ENCODE measurements at places on chromosomes 7 and 10.

DNA sequence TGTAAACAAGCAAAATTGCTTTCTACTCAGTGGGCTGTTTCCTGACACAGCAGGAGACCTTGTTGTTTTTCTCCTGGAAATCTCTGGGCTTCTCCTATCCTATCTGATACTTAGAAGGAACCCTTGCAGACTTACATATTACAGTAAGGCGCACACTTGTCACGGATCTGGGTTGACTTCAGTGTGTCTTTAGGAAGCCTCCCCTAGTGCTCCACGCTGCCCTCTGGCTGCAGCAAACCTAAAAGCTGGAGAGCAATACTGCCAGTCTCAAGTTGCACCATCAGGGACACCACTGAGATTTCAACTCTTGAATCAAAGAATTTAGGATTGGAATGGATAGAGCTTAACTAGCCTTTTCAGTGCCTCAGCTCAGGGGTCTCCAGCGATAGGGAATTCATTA is 495.3 kb downstream of the LRMDA start:
- DNase-seq = no peak

DNA sequence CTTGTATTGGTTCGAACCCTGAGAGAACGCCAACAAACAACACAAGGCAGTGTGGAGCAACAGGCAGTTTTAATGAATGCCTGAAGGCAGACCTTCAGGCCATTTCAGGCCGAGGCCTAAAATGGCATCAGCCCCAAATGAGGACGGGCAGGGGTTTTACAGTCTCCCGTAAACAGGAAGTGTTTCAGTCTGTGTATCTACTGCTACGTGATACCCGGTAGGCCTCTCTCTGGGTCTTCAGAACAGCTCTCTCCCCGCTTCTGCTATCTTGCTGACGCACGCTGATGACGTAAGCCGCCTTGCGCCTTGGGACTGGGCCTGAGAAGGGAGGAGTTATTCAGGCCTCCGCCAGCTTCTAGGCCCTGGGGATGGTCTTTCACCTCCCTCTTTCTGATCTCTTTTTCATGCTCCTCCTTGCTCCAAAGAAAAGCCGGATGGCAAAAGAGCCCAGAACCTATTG is 67.7 kb downstream of the ST8SIA6 start:
- DNase-seq = no peak

DNA sequence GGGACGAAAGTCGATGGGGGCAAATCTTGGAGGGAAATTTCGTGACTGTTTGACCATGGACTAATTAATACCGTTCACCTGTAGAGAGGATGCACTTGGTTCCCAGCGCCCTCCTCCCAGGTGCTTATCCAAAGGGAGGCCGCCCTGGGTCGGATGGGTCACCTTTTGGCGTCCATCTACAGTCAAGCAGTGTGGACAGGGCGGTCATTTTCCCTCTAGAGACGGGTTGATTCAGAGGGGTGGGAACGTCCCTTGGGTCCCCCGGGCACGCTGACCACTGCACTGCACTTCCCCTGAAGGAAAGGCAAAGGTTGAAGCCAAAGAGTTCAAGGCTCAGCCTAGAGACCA is 2.0 kb downstream of the PRR15 start:
- no peak for DNase-seq

DNA sequence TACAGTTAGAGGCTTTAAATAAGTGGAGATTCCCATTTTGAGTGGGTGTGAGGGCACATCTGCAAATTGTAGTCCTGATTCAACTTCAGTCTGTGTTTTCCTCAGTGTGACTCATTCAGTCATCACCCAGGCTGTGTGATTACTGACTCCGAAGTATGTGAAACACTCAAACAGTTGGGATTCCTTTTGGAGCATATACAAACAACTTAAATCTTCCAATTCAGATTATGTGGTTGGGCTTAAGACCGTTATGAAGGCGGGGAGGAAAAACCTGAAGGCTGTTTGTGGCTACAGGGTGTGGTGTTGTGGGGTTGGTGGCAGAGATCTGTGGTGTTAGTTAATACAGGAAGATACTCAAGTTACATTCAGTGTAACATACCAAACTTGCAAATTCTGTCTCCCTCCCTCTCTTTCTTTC is 259.7 kb upstream of the FERD3L start:
- DNase-seq = peak; percentile 98

DNA sequence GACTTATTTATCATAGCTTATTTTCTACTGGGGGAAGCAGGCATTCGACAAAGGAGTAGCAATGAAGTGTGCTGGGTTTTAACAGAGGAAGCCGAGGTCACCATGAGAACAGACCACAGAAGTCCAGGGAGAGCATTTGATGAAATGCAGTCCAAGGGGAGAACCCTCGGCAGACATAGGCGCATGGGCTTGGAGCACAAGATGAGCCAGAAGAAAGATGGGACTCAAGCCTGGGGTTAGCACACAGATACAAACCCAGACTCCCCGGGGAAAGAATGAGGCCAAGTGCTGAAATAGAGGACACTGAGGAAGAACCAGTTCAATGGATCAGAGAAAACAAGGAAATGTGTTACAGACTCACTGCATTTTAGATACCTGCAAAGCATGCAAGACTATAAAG is 209.5 kb downstream of the FAM107B start:
- DNase-seq = no peak

DNA sequence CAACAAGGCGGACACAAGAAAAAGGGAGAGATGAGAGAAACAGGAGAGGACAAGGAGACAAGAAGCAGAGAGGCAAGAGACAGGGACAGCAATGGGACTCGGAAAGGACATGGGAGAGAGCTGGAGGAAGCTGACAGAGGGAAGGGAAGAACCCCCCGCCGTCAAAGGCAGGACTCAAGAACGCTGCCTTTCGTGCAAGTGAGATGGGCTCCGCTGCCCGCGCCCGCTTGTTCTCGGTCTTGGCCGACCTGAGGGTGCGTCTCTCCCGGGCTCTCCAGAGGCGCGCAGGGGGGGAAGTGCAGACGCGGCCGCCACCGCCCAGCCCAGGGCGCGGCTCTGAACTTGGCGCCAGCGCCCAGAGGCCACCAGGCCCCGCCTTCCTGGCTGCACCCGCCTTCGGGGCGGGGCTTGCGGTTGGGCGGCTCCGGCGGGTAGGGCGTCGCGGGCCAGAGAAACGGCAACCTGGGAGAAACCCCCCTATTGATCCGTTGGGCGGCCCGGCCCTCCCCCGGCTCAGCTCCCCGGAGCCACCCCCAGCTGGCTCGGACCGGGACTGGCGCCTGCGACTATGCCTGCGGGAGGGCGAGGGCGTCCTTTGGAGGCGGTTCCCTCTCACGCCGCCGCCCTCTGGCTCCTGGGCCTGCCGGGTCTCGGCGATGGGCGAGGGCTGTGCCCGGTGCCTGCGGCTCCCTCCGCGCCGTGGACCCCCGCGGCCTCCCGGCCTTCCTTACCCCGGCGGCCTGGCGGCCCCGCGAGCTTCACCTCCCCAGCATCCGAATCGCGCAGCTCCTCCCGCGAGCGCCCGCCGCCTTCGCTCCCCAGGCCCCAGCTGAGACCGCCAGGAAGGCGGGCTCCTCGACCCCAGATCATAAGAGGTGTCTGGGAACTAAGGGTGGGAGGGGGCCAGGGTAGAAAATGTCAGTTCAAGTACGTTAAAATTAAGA is 2.2 kb upstream of the ANTXRL start:
- DNase-seq = peak; percentile 65

- DNase-seq = no peak
These were observed 52.8 kb downstream of the LRRC4 start for GRCh38 chr7:127978421-127978820.

DNA sequence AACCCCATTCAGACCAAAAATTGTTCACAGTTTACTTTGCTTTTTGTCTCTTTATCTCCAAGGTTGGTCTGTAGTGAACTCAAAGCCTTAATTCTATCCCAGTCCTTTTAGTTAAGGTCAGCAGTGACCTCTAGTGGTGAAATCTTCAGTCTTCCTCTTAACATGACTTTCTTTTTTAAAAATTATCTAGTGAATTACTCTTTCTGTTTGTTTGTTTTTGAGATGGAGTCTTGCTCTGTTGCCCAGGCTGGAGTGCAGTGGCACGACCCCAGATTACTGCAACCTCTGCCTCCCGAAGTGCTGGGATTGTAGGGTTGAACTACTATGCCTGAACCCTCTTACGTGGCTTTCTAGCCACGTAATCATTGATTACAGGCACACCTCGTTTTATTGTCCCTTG is 25.0 kb downstream of the ZNF487 start:
- DNase-seq = peak; percentile 77
